ENCODE measurements at places on chromosomes 12 and 14.

GRCh38 chr14:99656171-99656570, 11.2 kb downstream of the HHIPL1 start:
- DNase-seq = no peak

GRCh38 chr14:46717211-46717610, 65.6 kb upstream of the RPL10L start:
- no peak for DNase-seq

- DNase-seq = peak; percentile 2
These were observed 350.8 kb upstream of the STXBP6 start for GRCh38 chr14:25400607-25401206.

- DNase-seq = no peak
These were observed 322.9 kb downstream of the TMEM117 start for GRCh38 chr12:44158746-44159145.

GRCh38 chr12:24929953-24930352, 18.9 kb downstream of the BCAT1 start:
- DNase-seq = no peak

GRCh38 chr12:84435682-84436081, 476.9 kb downstream of the SLC6A15 start:
- DNase-seq = no peak

DNA sequence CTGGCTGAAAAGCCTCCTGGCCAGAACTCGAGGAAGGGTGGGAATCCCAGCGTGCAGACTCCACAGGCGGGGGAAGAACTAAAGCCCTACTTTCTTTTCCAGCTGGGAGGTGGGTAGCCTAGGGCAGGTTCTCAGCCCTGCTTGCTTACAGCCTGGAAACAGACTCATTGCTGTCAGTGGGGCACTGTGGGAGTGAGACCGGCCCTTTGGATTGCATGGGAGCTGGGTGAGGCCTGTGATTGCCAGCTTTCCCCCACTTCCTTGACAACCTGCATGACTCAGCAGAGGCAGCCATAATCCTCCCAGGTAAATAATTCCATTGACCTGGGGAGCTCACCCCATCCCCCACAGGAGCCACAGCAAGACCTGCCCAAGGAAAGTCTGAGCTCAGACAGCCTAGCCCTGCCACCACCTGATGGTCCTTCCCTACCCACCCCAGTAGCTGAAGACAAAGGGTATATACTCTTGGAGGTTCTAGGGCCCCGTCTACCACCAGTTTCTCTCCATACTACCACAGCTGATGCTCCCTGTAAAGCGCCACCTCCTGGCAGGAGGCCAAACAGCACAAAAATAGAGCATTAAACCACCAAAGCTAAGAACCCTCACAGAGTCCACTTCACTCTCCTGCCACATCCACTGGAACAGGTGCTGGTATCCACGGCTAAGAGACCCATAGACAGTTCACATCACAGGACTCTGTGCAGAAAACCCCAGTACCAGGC, 294.1 kb downstream of the SEC23A start:
- DNase-seq = no peak

GRCh38 chr12:40056373-40056772, 49.5 kb downstream of the SLC2A13 start:
- no peak for DNase-seq

- DNase-seq = no peak
These were observed 5.2 kb downstream of the AVIL start for GRCh38 chr12:57813111-57813970.

GRCh38 chr12:62772416-62772955, 162.5 kb downstream of the PPM1H start:
- no peak for DNase-seq

DNA sequence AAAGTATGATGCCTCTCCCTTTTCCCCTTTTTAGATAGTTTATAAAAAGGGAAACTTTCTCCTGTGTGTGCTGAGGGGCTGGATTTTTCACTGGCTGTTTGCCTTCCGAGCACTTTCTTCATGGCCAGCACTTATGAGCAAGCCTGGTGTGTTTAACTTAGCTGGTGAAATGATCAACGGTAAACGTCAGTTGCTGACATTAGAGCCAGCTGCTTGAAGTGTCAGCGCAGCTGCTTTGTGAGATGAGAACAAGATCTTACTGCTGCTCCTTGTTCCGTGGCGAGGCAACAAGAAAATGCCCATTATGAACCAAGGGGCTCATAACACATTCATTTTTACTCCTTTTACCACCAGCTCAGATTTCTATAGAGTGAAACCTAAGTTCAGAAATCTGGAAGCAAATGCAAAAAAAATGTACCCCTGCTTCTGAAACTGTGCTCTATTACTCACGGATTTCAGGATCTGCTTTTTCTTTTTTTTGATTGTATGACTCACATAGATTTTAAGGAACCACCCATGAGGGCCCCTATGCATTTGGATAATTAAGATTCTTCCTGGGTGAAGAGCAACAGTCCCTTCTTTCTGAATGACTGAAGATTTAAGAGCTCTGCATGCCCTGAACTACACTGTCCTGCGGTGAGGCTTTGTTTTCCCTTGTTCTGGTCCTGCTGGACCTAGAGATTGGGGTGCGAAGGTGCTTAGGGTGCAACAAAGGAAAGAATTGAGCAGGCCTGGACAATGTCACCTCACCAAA, 74.3 kb upstream of the CPM start:
- no peak for DNase-seq

GRCh38 chr14:93146119-93146518, 30.4 kb upstream of the ITPK1 start:
- no peak for DNase-seq

DNA sequence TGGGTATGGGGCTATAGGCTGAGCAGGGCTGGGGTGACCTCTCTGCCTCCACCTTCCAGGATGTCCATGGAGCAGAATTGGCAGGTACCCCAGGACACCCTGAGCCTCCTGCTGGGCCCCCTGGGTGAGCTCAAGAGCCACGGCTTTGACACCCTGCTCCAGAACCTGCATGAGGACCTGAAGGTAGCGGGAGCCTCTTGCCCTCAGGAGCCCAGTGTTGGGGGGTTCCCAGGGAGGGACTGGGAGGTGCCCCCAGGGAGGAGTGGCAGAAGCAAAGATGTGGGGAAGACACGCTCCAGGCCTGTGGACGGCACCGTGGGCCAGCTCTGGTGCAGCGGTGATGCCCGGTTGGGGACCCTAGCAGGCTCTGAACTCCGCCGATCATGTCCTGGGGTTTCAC, 8.3 kb downstream of the TNFAIP2 start:
- no peak for DNase-seq

GRCh38 chr12:75553398-75553797, 42.0 kb upstream of the KRR1 start:
- DNase-seq = no peak

DNA sequence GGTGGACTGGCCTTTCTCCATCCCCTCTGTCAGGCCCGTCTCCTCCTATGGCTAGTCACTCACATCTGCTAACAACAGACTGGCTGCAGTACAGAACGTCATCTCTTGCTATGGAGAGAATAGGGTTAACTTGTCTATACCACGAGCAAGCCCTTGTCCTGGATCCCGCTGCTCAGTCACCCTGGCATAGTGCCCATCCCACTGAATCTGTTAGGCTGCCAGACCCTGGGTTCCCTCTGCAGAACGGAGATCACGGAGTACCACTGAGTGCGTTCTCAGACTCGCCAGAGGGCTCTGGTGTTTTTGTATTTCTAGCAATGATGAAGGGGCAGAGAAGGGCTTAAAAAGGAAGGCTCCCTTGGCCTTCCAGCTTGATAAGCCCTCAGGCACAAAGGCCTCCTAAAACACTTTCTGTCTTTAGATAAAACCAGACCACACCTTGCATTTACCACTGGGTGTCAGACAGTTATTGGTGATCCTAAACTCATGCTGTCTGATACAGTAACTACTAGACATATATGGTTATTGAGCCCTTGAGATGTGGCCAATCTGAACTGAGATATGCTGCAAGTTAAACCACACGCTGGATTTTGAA, 6.3 kb upstream of the NRIP2 start:
- DNase-seq = no peak
